Stimulated activated CD4-positive, alpha-beta T cell treated with anti-CD3 and anti-CD28 coated beads, Interleukin-15, amount 100 ng/mL, for 1 hour (primary cell): ENCODE measurements at places on chromosomes 3 and 15.

GRCh38 chr15:32855942-32856341 lies 138.1 kb downstream of the GREM1 start:
- DNase-seq: no peak

GRCh38 chr3:126390751-126391150 lies 4.0 kb upstream of the CFAP100 start:
- no peak for DNase-seq

DNA sequence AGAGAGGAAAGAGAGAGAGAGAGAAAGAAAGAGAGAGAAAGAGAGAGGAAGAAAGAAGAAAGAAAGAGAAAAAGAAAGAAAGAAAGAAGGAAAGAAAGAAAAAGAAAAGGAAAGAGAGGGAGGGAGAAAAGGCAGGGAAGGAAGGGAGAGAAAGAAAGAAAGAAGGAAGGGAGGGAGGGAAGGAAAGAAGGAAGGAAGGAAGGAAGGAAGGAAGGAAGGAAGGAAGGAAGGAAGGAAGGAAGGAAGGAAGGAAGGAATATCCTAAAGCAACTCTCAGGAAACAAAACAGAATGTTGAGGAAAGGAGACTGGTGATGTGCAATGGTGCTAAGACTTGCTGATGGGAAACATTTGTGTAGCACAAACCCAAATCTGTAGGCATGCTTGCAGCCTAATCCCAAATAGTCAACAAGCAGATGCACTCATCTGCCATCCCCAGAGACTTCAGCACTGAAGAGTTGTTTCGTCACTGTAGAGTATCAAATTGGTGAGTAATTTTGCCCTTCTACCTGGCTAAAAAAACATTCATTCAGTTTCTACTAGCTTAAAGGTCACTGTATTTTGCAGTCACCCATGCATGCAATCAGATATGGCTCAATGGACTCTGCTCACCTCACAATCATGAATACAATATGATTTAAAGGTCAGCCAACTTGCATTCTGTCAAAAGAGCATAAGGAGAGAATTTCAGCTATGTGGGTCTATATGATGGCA lies 480.3 kb downstream of the FGF12 start:
- DNase-seq: no peak

- no peak for DNase-seq
Measured at GRCh38 chr3:9879830-9880549, at the start of gene CIDEC. CIDEC (minus strand) TSS chr3:9880253; CDS start chr3:9878486, 1,767 bp downstream.

- no peak for DNase-seq
Measured at GRCh38 chr15:22956978-22957260, 23.2 kb downstream of the CYFIP1 start.

DNA sequence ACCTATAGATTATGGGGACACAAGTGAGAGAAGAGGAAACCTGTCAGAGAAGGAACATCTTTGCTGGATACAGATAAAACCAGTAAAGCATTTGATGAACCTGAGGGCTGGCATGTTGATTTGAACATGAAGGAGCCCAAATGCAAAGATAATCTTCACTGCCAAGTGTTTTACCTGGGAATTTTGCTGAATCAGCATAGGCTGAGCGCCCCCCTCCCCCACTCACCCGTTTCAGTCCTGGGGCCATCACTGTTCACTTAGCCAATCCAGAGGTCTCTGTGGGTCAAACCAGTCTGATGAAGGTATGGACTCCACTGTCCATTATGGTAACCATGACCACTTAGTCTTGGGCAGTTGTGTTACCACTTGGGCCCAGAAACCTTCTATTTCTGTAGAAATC lies 466.0 kb upstream of the GRM7 start:
- no peak for DNase-seq

DNA sequence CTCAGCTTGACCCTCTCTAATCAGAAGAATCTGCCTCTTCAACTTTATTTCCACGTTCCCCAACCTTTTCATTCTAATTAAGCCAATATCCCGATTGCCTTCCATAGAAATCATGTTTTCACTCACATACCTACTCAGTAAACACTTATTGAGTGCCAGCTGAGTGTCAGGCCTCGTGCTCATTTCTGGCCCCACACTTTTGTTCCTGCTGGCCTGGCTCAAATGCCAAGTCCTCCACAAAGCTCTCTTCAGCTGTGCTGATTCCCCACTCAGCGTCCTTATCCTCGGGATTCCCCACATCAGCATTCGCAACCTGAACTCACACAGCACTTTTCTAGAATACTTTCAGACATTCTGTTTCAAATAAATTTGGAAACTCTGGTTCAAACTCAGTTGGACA lies 68.9 kb downstream of the THBS1 start:
- no peak for DNase-seq

GRCh38 chr3:190597291-190597690 lies 83.4 kb downstream of the IL1RAP start:
- no peak for DNase-seq

- no peak for DNase-seq
Measured at GRCh38 chr3:166303681-166304080, 466.5 kb upstream of the BCHE start.

DNA sequence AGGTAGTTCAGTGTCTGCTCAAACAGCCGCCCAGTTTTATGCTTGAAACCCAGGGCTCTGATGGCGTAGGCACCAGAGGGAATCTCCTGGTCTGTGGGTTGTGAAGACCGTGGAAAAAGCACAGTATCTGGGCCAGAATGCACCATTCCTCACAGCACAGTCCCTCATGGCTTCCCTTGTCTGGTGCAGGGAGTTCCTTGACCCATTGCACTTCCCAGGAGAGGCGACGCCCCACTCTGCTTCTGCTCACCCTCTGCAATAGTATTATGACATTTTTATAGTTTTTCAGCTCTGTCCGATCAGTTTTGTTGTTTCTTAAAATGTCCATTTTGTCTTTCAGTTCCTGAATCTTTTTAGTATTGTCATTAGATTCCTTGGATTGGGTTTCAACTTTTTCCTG lies 343.5 kb downstream of the EDEM1 start:
- no peak for DNase-seq

DNA sequence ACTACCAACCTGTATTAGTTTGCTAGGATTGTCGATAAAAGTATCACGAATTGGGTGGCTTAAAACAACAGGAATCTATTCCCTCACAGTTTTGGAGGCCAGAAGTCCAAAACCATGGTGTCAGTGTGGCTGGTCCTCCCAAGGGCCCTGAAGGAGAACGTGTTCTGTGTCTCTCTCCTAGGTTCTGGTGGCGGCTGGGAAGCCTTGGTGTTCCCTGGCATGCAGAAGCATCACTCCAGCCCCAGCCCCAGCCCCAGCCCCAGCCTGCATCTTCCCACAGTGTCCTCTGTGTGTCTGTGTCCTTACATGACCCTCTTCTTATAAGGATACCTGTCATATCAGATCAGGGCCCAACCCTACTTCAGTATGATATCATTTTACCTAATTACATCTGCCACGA lies 272.5 kb upstream of the LYSMD4 start:
- DNase-seq: no peak

- no peak for DNase-seq
Measured at GRCh38 chr3:78986416-78987101, 781.2 kb downstream of the ROBO1 start.

DNA sequence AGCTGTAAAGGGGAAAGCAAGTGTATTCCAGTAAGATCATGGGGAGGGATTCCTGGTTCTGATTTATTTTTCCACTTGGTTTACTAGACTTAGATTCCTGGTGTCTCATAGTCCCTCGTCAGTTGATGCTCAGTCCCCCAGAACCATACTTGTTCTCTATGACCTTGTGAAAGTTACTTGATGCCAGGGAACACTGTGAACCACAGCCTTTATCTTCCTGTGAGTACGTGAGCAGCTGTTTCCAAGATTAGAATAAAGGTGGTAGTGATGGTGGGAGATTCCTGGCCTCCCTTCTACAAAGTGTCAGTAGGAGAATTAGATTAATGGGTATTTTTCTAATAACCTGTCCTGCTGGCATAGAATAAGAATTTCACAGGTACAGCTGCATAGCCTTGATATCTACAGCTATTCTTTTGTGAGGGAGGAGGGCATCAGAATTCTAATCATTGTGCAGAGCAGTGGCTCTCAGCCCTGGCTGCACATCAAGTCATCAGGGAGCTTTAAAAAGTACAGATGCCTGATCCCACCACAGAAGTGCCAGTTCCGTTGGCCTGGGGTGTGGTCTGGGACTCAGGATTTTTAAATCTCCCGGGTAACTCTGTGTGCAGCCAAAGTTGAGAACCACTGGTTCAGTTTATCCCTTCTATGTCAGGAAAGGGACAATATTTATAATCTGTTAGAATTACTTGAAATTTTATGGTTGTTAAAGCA lies 20.0 kb downstream of the GPD1L start:
- no peak for DNase-seq

DNA sequence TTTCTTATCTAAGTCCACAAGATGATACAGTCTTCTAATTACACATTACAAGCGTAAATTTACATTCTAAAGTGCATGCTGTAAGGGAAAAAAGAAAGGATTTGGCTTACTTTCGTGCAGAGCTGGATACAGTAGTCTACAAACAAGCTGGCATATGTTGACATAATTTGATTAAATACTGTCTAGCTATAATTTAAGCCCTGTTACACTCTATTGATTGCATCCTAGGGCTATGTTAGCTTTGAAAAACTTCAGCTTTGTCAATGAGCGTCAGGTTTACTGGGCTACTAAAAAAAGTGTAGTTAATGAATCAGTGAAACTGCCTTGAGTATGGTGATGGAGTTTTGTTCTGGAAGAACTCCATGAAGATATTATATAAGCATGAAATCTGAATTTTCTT lies 24.5 kb upstream of the PLCL2 start:
- no peak for DNase-seq

GRCh38 chr3:172939651-172940293 lies 189.2 kb downstream of the ECT2 start:
- no peak for DNase-seq

GRCh38 chr15:76363251-76363650 lies 26.7 kb downstream of the ISL2 start:
- no peak for DNase-seq

- no peak for DNase-seq
Measured at GRCh38 chr15:46892621-46893160, 824.6 kb upstream of the SEMA6D start.

DNA sequence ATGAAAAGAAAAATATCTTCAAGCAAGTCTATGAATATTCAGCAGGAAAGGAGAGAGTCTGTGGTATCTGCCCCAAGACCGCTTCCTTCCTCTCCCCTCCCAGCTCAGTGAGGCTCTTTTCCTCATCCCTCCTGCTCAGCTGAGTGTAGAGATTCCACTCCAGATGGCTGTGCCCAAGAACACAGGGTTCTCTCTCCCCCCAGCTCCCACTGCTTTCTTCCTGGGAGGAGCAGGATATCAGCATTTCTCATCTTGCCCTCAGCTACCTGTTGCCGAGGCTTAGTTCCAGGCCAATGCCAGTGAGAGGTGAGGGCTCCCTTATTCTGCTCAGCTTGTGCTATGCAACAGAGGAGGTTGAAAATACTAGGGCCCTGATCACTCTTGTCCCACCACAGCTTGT lies 211.9 kb downstream of the SV2B start:
- DNase-seq: no peak

DNA sequence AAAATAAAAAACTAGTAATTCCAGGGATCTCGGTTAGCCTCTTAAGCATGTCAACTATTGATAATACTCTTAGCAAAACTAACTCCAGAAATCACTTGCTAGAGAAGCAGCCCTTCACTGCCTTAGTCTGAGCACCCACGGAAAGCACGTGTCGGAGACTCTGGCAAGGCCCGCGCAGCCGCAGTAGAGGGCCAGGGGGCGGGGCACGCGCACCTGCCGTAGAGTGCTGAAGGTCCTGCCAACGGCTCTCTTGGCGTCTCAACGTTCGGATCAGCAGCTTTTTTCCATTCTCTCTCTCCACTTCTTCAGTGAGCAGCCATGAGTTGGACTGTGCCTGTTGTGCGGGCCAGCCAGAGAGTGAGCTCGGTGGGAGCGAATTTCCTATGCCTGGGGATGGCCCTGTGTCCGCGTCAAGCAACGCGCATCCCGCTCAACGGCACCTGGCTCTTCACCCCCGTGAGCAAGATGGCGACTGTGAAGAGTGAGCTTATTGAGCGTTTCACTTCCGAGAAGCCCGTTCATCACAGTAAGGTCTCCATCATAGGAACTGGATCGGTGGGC lies at the start of gene LDHAL6B:
TSS of gene LDHAL6B (plus strand) at position 221 of the 561 bp plus-strand sequence. CDS start at position 319, 98 bp downstream.
- no peak for DNase-seq

DNA sequence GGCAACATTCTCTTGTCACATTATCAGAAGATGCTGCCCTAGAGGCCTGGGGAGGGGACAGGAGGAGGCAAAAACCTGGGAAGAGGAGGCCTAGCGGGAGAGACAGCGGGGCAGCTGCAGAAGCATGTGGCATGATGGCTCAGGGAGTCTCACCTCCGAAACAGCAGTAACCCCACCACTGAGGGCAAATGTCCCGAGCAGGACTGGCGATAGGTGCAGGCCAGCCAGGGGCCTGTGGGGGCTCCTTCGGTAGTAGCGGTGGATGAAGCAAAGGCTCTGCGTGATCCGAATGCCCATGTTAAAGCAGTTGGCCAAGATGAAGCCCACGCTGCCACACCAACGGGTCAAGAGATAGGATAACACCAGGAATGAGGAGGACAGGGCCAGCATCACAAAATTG lies 38.0 kb downstream of the RFT1 start:
- no peak for DNase-seq

DNA sequence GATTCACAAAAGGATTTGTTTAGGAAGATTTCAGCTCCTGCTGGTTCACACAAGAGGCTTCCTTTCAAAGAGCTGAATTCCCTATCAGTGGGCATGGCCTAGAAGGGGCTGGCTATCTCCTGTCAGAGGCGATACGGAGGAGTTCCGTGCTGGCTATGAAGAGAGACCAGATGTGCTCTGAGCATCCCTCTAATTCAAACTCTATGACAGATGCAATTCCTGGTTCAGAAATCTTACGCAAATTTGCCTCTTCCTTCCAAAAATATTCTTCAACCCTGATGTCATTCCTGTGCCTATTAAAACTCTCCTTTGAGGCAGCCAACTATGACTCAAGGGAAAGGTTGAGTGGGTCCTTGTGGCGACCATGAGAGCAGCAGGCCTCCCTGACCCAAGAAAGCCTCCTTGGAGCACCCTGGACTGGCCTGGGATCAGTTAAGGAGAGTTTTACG lies 139.3 kb upstream of the HES1 start:
- no peak for DNase-seq

- no peak for DNase-seq
Measured at GRCh38 chr15:51299187-51300015, 39.0 kb downstream of the CYP19A1 start.

DNA sequence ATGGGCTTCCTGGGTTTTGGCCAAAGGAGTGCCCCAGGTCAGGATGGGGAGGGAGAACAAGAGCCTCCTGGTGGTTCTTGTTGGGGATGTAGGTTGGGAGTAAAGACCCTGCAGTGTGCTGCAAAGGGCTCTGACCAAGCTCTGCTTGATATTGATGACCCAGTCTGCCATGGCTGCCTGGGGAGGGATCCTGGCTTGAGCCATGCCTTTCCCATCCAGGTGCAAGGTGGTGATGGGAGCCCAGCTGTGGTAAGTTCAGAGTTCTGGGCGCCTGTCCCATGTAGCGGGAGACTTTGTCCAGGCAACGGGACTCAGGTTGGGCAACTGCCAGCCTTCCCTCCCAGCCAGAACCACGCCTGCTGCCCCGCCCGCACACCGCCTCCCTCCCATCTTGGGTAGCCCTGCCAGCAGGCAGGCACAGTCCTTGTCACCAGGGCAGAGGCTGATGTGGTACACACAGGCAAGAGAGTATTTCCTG lies 2.6 kb downstream of the GNAI2 start:
- DNase-seq: no peak
